ENCODE measurements at places on chromosomes 3 and 15.

- DNase-seq: peak; percentile 86
Measured at GRCh38 chr3:172138792-172139507, 99.6 kb downstream of the FNDC3B start.

DNA sequence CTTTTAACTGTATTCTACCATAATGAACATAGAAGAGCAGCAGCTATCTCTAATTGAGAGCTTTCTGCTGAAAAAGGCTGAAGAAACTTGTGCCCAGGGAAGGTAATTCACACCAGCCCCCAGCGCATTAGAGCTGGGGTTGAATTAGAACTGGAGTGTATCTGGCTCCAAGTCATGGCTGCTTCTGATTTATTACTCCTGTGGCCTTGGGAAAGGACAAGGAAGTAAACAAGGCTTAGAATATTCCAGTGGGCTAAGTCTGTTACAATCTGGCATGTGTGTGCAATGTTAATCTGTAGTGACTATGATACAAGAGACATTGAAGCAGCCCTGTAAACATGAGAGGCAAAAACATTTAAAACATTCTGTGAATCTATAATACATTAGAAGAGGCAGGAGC lies 18.1 kb downstream of the CPA3 start:
- no peak for DNase-seq

- no peak for DNase-seq
Measured at GRCh38 chr3:81995329-81995728, 233.9 kb upstream of the GBE1 start.

GRCh38 chr3:4642611-4643010 lies 149.5 kb downstream of the ITPR1 start:
- DNase-seq: no peak

GRCh38 chr3:188832961-188833721 lies 338.6 kb upstream of the TPRG1 start:
- DNase-seq: no peak
